GM03348 (cell line): ENCODE measurements at places on chromosomes 4 and X.
A peak's percentile ranks its signal among the peaks of the same experiment; 100 is the strongest.

GRCh38 chr4:48470570-48470969 is 12.6 kb upstream of the SLC10A4 start:
- no peak for DNase-seq

DNA sequence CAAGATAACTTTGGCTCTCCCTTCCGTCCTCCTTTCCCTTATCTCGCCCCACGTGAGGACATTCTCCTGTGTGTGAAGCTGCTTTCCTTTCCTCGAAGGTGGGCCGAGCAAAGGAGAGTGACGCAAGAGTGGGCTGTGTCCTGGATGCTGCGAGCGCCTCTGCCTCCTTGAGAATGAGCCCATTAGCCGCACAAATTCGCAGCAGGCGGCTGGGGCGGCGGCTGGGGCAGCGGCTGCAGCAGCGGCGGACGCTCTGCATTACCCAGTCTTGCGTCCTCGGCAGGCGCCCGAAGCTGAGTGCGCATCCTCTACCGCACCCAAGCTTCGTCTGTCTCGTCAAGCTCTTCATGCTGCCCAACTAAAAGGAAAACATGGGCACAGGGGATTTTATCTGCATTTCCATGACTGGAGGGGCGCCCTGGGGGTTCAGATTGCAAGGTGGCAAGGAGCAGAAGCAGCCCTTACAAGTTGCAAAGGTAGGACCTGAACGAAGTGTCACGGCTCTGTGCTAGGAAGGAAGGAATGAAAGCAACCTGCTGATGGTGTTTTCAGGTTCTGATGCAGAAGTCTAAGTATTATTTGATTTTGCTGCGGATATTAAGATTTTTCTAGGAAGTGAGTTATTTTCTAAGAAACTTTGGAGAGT is at the start of gene SYNPO2:
TSS of gene SYNPO2 (plus strand) at position 189 of the 646 bp plus-strand sequence. CDS start at position 372, 183 bp downstream.
- DNase-seq = peak; percentile 90

DNA sequence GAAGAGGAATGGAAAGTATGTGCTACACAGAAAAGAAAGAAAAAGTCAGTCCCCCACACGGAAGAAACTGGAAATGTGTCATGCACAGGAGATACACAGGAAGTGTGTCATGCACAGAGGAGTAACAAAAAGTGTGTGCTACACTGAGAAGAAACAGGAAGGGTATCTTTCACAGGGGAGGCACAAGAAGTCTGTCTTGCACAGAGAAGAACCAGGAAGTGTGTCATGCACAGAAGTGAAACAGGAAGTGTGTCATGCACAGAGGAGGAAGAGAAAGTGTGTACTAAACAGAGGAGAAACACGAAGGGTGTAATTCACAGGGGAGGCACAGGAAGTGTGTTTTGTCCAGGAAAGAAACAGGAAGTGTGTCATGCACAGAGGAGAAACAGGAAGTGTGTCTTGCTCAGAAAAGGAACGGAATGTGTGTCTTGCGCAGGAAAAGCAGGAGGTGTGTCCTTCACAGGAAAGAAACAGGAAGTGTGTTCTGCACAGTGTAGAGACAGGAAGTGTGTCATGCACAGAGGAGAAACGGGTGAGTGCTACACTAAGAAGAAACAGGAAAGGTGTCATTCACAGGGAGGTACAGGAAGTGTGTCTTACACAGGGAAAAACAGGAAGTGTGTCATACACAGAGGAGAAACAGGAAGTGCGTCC is 527.2 kb upstream of the PRKX start:
- DNase-seq = no peak

- DNase-seq = no peak
Observed at GRCh38 chrX:125248931-125249330, 70.7 kb upstream of the TEX13C start.

GRCh38 chr4:174707902-174708301 is 121.1 kb downstream of the GLRA3 start:
- no peak for DNase-seq

- DNase-seq = peak; percentile 35
Observed at GRCh38 chr4:109440948-109441347, 7.3 kb downstream of the SEC24B start.

DNA sequence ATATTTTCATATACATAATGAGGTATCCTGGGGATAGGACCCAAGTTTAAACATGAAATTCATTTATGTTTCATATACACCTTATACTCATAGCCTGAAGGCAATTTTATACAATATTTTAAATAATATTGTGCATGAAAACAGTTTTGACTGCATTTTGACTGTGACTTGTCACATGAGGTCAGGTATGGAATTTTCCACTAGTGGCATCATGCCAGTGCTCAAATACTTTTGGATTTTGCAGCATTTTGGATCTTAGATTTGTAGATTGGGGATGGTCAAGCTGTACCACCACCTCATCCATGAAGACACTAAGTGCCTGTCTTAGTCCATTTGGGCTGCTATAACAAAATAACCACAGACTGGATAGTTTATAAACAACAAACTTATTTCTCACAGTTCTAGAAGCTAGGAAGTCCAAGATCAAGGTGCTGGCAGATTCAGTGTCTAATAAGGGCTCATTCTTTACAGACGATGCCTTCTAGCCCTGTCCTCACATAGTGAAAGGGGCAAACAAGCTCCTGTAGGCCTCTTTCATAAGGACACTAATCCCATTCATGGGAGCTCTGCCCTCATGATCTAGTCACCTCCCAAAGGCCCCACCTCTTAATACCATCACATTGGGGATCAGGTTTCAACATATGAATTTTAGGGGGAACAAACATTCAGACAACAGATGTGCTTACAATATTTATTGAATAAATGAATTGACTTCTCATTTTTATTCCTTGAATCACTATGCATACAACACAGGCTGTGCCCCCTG is 9.4 kb downstream of the NUDT6 start:
- no peak for DNase-seq

DNA sequence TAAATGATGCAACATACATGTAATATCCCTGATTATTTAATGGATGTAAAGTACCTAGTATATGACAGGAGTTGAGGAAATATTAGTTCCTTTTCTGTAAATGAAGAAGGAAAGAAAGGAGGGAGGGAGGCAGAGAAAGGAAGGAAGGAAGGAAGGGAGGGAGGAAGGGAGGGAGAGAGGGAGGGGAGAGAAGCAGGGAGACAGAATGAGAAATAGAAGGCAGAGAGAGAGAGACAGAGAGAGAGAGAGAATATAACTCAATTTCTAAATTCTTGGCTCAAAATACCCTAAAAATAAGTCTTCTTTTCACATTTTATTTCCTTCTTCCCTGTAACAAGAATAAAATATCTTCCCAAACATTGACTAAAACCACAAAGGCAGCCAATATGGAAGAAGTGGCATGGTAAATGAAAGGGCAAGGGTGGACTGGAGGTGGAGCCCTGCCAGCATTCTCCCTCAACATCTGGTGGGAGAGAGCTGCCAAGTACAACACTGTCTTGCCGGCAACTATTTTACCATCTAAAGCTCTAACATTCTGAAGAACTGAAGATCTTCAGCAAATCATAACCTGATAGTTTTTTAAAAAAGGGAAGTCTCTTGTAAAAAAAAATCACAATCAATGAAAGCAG is 245.1 kb downstream of the PPP3CA start:
- DNase-seq = peak; percentile 71

DNA sequence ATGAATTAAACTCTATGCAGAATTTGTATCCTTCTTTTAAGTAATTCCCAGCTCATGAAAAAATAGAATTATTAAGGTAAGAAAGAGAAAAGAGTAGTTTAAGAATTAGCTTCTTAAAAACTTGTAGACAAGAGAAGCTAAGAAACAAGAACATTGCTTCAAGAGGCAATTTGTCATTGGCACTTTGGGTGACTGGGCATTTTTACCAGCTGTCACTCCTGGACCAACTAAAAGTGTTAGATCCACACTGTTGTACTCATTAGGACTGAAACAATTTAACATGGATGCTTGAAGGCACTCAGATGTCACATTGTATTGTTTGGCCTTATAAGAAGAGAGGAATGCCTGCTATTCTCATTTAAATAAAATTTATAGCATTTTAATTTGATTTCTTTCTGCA is 7.4 kb downstream of the COL25A1 start:
- DNase-seq = no peak

DNA sequence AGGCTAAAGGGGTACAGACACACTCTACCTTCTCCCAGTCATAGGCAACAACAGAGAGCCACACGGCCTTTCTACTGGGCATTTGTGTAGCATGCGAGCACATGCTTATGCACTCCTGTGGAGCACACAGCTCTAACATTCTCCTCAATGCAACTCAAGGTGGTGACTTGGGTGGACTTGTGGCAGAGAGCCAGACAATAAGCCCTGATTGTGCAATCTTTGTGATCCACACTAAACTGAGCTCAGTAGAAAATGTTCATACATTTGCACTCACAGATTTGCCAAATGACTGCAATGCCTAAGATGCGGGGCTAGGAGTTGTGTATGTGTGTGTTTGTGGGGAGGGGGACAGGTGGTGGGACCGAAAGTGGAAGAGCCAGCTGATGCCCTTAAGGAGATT is 31.4 kb upstream of the SETD7 start:
- no peak for DNase-seq
